ENCODE measurements at places on chromosomes 11 and 22.

DNA sequence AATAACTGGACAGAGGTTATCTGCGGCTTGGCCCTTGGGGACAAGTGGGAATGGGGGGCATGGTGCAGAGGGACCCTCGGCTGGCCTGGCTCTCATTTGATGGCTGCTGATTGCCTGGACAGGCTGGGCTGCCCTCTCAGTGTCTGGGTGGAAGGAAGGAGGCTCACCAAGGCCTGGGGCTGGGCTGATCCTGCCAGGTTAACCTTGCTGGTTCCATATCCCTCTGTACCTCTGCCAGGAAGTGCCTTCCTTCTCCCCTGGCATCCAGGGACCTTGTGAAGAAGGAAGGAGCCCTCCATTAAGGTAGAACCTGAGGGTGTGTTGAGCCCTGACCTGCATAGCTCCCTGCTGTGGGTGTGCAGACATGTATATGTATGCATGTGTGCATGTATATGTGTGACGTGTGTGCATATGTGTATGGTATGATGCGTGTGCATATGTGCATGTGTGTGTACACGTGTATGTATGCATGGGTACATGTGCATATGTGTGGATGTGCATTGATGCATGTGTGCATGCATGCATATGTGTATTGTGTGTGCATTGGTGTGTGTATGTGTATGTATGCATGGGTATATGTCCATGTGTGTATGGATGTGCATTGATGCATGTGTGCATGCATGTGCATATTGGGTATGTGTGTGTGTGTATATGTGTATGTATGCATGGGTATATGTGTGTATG, 433.9 kb downstream of the TBC1D22A start:
- no peak for DNase-seq

GRCh38 chr11:68632802-68633201, 51.5 kb upstream of the GAL start:
- DNase-seq: peak; percentile 19

GRCh38 chr22:28230671-28231070, 311.6 kb upstream of the PITPNB start:
- DNase-seq: no peak

DNA sequence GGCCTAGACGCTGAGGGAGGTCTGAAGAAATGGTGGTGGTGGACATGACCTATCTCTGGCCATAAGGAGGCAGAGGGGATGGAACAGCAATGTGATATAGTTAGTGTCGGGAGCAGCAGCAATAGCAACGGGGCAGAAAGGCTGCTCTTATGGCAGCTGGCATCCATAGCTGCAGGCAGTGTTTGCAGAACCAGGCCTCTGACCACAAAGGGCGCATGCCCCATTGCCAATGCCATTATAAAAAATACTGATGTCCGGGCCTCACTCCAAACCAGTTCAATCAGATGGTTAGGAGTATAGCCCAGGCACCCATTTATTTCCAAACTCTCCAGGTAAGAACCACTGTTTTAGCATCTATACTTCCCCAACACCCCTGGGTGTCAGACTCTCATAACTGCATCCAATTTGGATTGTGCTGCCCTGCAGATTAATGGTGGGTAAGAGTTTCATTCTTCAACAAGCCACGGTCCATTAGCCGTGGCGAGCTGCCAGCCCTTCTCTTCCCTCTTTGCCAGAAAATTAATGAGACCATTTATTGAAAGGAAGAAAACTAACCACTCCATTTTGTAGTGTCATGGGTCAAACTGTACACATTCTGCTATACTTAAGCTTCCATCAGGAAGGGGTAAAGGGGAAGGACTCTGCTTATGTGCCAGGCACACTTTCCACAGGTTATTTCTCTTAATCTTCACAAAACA, 72.8 kb upstream of the SPON1 start:
- no peak for DNase-seq

DNA sequence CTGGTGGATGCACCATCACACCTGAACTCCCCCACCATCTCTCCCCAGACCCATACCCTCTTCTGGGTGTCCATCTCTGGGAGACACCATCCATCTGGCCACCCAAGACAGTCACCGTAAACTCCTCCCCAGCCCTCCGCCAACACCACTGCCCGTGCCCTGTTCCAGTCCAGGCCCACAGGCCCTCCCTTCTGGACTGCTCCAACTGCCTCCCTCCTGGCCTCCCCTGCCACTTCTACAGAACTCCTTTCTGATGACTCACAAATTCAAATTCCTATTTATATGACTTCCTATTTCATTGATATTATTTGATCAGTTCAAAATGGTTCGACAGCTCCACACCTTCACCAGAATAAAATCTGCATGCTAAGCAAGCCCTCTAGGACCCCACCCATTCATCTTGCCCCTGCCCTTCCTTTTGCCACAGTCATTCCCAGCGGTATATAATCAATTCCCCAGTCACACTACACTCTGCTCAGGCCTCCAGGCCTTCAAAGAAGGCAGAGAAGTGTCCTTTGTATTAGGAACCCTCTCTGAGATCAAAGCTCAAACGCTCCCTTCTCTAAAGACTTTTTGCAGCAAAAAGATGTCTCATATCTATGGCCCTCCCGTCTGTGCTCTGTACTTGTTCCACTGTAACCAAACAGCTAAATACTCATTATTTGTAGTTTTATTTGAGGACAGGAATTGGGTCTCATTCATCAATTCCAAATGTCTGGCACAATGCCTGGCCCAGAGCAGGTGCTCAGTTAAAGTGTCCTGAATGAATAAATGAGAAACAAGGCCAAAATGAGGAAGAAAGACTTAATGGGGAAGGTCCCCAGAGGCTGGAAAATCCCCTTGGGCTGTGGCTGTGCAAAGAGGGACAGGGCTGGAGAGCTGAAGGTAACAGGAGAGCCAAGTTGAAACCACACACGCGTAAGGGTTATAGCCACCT, 29.0 kb downstream of the MYH9 start:
- no peak for DNase-seq

DNA sequence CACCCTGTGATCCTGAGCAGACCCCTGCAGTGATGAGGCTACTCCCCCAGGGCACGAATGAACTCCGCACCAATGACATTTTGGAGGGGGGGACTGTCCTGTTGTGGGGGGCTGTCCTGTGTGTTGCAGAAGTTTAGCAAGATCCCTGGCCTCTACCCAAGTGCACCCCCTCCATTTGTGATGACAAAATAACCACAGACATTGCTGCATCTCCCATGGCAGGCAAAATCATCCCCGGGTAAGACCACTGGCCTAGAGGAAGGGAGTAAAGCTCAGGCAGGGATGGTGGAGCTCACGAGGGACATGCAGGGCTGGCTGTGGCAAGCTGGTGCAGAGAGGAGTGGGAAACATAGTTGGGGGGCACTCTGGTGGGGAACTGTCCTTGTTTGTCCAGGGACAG, 40.6 kb downstream of the NECTIN1 start:
- no peak for DNase-seq

DNA sequence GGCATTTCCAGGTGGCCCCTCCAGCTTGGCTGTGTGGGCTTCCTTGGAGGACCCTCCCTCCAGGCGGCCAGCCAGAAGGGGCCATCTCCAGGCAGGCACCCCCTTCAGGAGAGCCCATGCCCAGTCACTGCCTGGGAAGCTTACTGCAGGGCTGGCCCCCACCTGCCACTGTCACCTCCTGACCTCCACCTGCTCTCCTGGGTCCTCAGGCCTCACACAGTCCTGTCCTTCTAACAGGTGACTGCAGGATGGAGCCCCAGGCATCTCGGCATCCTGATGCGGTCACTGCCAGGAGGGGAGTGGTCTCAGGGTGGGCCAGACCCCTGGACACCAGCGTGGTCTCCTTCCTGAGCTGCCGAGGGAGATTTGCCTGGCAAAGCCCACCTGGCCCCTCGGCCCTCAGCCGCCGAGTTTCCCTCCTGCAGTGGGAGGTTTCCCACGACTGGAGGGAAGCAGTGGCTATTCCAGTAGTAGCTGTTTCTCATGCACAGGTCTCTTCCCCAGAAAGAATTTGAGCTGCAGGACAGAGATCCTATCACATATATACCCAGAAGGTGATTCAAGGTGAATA, 13.0 kb downstream of the TBX1 start:
- DNase-seq: no peak

GRCh38 chr11:8760896-8761295, 78.3 kb downstream of the RPL27A start:
- no peak for DNase-seq

GRCh38 chr11:62201376-62201775, 7.1 kb upstream of the SCGB2A1 start:
- no peak for DNase-seq

GRCh38 chr22:17257121-17258001, 38.1 kb upstream of the ADA2 start:
- DNase-seq: no peak

DNA sequence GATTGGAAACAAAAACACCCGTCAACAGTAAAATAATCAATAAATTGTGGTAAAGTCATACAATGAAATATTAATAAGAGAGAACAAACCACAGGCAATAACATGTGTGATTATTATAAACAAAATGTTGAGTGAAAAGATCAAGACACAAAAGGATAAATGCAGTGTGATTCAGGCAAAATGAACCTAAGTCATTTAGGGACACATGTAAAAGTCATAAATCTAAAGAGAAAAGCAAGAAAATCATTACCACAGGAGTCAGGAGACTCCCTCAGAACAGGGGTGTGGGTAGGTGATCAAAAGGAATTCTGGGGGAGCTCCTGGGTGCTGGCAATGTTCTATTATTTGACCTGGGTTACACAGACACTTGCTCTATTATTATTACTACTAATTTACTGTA, 47.9 kb upstream of the PPP2R1B start:
- DNase-seq: no peak

- no peak for DNase-seq
Measured at GRCh38 chr11:110972640-110973039, 260.4 kb upstream of the ARHGAP20 start.

DNA sequence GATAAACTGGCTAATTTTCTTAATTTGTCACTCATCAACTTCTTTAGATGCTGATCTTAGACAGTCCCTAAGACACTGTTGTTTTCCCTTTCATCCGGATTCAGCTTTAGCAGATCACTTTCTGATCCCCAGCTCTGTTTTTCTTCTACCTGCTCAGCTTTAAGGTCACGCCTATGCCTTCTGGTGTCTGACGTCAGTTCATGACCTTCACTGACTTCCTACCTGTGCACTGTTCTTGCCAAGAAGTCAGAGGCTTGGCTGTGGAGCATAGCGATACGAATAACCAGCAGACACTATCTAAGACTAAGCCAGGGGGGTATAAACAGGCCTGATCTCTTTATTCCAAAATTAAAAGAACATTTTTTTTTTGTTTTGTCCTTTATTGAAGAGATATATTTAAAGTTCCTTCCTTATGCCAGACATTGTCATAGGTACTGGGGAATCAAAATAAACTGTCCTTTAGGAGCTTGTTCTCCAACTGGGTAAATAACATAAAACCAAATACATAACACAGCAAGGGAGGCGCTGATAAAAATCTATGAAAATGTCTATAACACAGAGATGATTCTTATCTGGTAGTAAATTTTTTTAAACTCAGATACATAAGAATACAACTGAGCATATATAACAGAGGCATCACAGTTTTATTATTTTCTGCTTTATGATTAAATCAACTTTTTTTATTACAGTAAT, 352.2 kb upstream of the CTSC start:
- peak; percentile 1 for DNase-seq

DNA sequence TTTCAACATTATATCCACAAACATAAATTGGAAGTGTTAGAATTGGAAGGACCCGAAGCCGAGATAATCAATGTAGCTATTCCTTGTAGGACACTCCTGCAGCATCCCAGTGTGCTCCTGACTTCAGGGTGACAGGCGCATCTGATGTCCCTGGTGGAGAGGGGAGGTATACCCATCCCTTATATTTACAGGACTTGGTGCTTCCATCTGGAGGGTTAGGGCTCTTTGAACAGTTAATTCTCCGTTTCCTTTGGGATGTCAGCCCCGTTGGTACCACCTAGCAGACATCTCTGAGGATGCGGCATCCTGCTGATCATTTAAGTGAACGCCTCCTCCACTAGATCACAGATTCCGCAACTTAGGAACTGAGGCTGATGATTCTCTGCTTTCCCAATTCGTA, 451.3 kb downstream of the OPCML start:
- no peak for DNase-seq

GRCh38 chr11:73406131-73406530, 29.9 kb downstream of the RELT start:
- DNase-seq: no peak

DNA sequence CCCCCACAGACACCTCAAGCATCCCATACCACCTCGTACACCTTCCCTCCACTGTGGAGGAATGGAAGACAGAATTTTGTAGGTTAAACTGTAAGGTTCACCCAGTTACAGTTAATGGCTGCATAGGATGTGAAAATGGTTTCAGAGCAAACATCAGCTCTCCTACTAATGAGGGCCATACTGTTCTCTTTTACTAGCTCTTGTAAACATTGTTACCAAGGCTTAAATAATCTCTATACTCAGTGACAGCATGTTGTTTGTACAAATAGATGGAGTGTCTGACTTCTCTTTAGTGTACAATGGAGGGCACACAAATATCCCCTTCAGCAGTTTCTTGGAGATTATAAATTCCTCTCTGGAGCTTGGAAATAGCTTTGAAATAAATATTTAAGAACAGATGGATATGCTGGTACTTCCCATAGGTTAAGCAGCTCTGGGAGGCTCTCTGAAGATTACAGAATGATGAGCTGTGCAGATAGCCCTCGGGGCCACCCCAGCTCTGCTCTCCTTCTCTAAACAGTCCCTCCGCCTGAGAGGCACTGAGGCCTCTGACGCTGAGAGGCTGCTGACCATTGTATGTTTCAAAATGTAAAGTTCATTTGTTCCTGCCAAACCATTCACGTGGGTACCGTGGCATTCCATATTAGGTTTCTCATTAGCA, 25.7 kb downstream of the TTC12 start:
- no peak for DNase-seq

GRCh38 chr11:114193730-114194679, 102.2 kb upstream of the NNMT start:
- DNase-seq: no peak

DNA sequence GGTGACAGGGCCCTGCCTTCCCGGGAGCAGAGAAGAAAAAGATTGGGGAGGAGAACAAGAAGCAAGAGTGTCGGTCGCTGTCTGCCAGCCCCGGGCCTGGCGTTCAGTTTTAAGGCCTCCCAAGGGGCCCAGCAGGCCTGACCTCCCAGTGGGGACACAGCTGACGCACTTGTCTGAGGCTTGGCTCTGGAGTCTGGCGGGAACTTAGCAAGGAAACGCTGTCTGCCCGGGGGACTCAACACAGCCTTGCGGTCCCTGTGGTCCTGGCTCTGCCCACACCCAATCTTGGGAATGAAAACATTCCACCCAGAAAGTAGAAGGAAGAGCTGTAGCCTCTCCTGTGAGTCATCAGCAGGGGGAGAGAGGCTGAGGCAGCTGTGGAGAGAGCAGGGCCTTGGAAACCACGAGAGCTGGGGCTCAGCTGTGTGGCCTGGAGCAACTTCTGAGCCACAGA, 54.4 kb downstream of the TRAF6 start:
- no peak for DNase-seq

DNA sequence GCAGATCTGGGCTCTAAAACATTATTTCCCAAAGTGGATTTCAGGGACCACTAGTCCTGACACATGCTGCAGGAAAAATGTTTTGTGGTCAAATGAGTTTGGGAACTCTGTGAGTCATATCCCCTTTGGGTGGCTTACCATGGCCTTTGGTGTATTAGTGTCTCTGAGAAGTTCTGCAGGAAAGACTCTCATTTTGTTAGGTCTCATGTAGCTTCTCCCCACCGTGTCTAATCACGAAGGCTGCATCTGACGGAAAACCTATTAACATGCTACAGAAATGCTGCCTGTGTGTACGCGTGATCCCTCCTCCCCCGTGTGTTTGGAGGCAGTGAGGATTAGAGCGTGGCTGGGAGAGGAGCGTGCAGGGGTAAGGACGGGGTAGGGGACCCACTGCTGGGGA, 191.7 kb downstream of the ST3GAL4 start:
- no peak for DNase-seq

GRCh38 chr11:102453302-102453695, 734 bp upstream of the TMEM123 start:
- DNase-seq: peak; percentile 61
